ENCODE measurements at places on chromosomes 5 and 9. TPM values are rescaled to one million over a fixed set of nuclear protein-coding genes. Genes with fewer than 3 reads are reported as not detected.

PCDHGB2 gene
- 0.89 TPM for total RNA-seq

OR1J2 gene
- not detected for total RNA-seq

DNA sequence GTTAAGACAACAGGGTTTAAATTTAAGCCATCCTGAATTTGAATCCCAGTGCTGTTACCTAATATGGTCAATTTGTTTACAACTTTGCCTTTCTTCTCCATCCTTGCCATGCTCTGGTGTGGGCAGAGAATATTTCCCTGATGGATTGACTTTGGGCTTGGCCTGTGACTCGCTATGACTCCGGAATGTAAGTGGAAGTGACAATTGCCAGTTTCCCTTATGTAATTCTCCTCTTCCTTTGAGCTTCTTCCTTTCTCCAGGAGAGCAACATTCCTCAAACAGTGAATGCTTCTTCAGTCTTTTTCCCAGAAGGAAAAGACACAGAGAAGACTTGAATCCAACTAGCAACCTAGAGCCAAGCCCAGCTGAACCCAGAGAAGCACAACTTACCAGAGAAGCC lies 159.1 kb downstream of the LURAP1L start:
- no peak for DNase-seq

P4HA2 gene
- total RNA-seq, result 18.5 TPM

- DNase-seq, result no peak
Measured at GRCh38 chr9:77834898-77835488, 186.9 kb upstream of the GNA14 start.

SLC34A3 gene
- total RNA-seq, result 0.27 TPM
